ENCODE measurements at places on chromosomes 5 and 9.

DNA sequence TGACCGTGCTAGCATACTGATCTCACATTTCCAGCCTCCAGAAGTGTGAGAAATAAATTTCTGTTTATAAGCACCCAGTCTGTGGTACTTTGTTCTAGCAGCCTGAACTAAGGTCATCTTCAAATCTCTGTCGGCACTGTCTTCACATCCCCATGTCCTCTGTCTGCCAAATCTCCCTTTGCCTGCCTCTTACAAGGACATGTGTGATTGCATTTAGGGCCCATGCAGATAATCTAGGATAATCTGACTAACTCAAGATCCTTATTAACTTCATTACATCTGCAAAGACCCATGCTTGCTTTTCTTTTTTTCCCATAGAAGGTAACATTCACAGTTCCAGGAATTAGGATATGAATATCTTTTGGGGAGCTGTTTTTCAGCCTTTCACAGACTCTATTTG is 132.7 kb downstream of the AOPEP start:
- DNase-seq, result no peak

GRCh38 chr9:136341042-136341655 is 13.8 kb downstream of the GPSM1 start:
- DNase-seq, result no peak

DNA sequence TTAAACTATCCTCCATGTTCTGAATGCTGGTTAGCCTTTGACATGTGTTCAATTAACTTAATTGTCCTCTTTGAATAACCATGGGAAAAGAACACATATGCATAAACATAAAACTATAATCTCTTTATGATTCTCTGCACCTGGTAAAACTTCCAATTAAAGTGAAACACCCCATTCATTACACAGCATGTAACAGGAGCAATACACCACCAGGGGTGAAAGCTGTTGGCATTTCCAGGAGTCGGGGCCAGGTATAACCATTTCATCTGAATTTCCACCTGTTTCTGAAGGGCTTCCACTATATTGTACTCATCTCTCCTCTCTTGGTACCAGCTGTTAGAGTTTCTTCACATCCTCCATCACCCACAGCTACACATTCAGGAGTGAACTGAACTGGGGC is 303.8 kb downstream of the EDIL3 start:
- no peak for DNase-seq

DNA sequence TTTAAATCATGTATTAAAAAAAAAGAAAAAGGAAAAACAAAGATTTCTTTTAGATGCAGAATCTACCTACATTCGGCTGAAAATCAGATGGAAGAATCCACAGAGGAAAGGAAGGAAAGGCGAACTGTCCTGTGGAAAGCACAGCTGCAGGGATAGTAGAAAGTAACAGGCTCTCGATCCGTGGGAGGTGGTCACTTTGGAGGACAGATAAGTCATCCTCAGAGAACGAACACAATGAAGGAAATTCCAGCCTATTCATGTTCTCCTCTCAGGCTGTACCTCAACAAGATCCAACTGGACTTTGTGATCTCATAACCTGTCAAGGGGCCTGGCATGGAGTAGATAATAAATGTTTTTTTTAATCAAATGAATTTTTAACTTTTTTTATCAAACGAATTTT is 72.8 kb downstream of the NR6A1 start:
- DNase-seq, result no peak

- DNase-seq, result no peak
These were observed 562.7 kb upstream of the DAP start for GRCh38 chr5:11323761-11324160.

GRCh38 chr9:86578722-86579121 is 224.5 kb upstream of the TUT7 start:
- no peak for DNase-seq

GRCh38 chr5:36628695-36629094 is 22.3 kb downstream of the SLC1A3 start:
- DNase-seq, result no peak

GRCh38 chr5:32852535-32852934 is 141.4 kb downstream of the NPR3 start:
- peak; percentile 13 for DNase-seq

DNA sequence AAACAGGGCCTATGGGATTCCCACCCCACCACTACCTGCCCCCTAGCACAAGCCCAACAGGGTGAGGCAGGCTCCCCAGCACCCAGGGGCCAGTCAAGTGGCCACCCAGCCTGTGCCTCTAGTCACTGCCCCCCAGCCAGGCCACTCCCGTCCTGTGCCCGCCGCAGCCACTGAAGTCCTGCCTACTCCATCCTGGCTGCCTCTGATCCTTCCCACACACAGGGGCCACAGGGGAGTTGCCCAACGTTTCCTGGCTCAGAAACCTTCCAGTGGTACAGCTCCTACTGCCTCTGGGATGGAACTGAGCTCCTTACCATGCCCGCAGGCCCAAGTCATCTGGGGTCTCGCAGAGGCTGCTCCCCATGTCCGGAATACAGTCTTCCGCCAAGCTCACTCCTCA is 70.2 kb upstream of the STXBP1 start:
- no peak for DNase-seq

DNA sequence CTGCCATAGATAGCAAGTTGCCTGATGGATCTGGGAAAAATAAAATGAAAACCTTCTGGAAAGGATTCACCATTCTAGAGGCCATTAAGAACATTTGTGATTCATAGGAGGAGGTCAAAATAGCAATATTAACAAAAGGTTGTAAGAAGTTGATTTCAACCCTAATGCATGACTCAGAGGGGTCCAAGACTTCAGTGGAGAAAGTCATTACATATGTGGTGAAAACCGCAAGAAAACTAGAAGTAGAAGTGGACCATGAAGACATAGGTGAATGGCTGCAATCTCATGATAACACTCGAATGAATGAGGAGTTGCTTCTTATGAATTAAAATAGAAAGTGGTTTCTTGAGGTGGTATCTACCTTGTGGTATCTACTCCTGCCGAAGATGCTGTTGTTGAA is 86.6 kb downstream of the GABRA1 start:
- DNase-seq, result no peak

DNA sequence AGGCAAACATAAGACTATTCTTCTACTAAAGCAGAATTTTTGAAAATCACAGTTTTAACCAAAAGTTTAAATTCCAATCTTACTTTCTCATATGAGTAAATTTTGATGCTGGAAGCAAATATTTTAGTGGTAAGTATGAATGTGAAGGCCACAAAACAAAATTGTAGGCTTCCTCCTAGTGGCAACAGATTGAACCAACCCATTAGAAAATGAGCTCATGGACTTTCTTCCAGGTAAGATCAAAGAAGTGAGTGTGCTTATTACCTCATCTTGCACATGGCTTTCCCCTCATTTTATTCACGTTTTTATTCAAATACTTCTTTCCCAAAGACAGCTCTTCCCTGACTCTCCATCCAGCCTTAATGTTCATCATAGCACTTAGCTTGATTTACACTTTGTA is 16.5 kb upstream of the RLN2 start:
- DNase-seq, result no peak

DNA sequence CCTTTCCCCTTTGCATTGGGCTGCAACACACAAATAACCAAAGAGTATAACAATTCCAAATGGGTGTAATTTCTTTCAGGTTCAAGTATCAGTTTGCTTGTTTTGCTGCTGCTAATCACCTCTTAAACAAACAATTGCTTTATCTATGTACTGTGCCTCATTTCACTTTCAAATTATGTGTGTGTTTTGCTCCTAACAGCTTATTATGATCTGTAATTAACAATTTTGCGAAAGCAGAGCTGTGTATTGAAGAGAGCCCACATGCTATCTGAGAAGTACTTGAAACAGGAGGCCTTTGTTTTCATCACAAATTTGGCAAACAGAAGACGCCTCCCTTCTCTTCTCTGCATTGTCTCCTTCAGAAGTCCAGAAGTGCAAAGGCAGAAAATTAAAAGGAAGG is 312.0 kb downstream of the TLE1 start:
- no peak for DNase-seq

GRCh38 chr9:69871118-69871834 is 50.7 kb downstream of the CFAP95 start:
- DNase-seq, result no peak

GRCh38 chr9:132908635-132909034 is 29.9 kb downstream of the SPACA9 start:
- DNase-seq, result no peak

GRCh38 chr5:60482301-60482700 is 217.7 kb downstream of the DEPDC1B start:
- DNase-seq, result no peak

DNA sequence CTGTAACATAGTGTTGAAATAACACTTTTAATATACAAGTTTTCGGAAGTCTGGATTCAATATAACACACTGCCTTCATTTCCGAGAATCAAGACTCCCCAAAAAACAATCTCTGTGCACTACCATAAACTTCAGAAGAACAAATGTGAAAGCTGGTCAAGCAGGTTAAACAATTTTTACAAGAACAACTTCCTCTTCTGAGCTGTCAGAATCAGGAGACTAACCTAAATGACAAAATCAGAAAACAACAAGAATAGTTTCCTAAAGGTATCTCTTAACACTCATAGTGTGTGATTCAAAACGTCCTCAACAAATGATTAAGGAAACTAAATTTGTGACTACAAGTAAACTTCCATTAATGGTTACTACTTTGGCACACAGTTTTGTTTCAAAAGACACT is 11.6 kb downstream of the C9orf72 start:
- no peak for DNase-seq

- no peak for DNase-seq
These were observed 285.1 kb upstream of the DAP start for GRCh38 chr5:11046160-11046559.

- DNase-seq, result no peak
These were observed 403.5 kb downstream of the TAF11L14 start for GRCh38 chr5:18037718-18038117.

GRCh38 chr5:166127766-166128570 is 2163.5 kb upstream of the WWC1 start:
- peak; percentile 63 for DNase-seq

DNA sequence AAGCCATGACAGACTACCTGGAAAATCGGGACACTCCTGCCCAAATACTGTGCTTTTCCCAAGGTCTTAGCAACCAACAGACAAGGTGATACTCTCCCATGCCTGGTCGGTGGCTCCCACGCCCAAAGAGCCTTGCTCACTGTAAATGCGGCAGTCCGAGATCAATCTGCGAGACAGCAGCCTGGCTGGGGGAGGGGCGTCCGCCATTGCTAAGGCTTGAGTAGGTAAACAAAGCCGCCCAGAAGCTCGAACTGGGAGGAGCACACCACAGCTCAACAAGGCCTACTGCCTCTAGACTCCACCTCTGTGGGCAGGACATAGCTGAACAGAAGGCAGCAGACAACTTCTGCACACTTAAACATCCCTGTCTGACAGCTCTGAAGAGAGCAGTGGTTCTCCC is 272.1 kb upstream of the CCNG1 start:
- no peak for DNase-seq

DNA sequence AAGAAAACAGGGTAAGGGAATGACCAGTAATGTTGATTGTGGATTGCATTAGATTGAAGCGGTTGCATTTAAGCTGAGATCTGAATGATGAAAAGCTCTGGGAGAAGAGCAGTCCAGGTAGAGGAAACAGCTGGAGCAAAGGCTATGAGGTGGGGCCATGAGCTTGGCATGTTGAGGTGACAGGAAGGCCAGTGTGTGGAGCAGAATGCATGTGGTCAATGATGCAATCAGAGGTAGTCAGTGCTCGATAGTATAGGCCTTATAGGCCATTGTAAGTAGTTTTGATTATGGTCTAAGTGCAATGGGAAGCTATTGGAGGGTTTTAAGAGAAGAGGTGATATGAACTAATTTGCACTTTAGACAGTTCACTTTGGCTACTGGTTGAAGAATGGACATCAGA is 270.4 kb downstream of the ARHGAP26 start:
- DNase-seq, result no peak

DNA sequence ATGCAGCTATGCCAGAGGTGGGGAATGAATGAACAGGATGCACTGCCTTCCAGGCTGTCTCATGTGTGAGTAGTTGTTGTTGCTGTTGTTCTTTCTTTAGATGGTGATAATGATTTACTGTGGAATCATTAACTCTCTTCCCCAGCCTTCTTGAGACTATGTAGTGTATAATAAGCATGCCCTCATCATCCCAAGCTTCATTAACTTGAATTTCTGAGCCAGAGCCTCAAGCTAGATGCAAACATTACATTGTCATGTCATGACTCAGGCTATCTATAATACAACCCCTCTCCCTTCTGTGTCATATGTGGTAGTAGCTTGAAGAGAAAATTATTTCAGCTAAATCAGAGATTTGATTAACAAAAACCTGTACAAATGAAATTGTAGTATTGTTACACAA is 10.0 kb upstream of the ADAMTSL1 start:
- DNase-seq, result no peak

GRCh38 chr9:75168270-75169178 is 80.2 kb downstream of the OSTF1 start:
- DNase-seq, result no peak

DNA sequence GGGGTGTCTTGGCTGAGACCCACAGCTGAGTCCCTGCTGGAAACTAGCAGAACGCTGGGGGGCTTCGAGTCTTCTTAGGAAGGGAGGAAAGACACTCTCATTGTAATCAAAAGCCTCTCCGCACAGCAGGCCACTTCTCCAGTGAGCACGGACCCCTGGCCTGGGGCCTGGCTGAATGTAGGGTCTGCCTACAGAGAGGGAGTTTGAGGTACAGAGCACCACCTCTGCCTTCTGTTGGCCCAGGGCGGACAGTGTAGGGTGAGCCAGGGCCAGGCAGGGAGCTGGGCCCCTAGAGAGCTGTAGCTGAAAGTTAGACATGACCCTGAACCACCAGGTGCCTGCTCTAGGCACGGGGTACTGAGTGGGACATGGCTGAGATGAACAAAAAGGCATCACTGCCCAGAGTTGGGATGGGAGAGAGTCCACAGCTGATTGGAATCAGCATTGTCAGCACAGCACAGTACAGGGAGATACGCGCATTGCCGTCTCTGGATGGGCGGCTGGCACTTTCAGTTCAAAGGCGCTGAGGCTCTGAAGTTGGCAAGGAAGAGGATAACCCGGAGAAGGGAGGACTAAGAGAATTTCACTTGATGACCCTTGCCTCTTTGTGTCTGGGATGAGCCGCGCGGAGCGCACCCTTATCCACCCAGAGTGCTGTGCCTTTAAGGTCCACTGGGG is 363 bp upstream of the SLC25A48 start:
- no peak for DNase-seq

GRCh38 chr9:29548436-29548835 is 1975.2 kb upstream of the C9orf72 start:
- DNase-seq, result no peak

GRCh38 chr5:154487541-154487940 is 9.5 kb upstream of the HAND1 start:
- DNase-seq, result no peak

- no peak for DNase-seq
These were observed 348.4 kb upstream of the FTMT start for GRCh38 chr5:121503111-121503840.

- no peak for DNase-seq
These were observed 53.8 kb downstream of the NIM1K start for GRCh38 chr5:43245724-43246385.
